HepG2 (cell line): ENCODE measurements at places on chromosomes 5 and 9. TPM values are rescaled to one million over a fixed set of nuclear protein-coding genes. Genes with fewer than 3 reads are reported as not detected.

The SEMA6A gene
- 2.9 and 5.1 TPM in 2 replicates for total RNA-seq

The PCDHB9 gene
- 0.18 TPM in 1 of 2 replicates, not detected in the other for total RNA-seq

The FOXD1 gene
- 0.04 TPM in 1 of 2 replicates, not detected in the other for total RNA-seq

The NR5A1 gene
- total RNA-seq, result 38.8 and 44.7 TPM in 2 replicates

The ZER1 gene
- 7.7 and 9.1 TPM in 2 replicates for total RNA-seq

The NRARP gene
- total RNA-seq, result 0.14 and 0.22 TPM in 2 replicates

The PKD2L2 gene
- total RNA-seq, result not detected in 2 replicates

The SMIM27 gene
- total RNA-seq, result 13.3 and 17.9 TPM in 2 replicates

The SLC25A2 gene
- 0.13 TPM in 1 of 2 replicates, not detected in the other for total RNA-seq

The ADAMTS6 gene
- 0.93 and 3.1 TPM in 2 replicates for total RNA-seq

The SEPTIN8 gene
- 49.9 and 50.7 TPM in 2 replicates for total RNA-seq

The TESK1 gene
- 3.1 and 7.3 TPM in 2 replicates for total RNA-seq

The KIAA1958 gene
- 8.5 and 11.4 TPM in 2 replicates for total RNA-seq

The SPINK4 gene
- total RNA-seq, result 0.53 and 0.98 TPM in 2 replicates

The ENG gene
- total RNA-seq, result 0.02 TPM in 1 of 2 replicates, not detected in the other

The TRIM36 gene
- 2.0 and 2.4 TPM in 2 replicates for total RNA-seq
